ENCODE measurements at places on chromosomes 5 and 9. TPM values are rescaled to one million over a fixed set of nuclear protein-coding genes. Genes with fewer than 3 reads are reported as not detected.

DNA sequence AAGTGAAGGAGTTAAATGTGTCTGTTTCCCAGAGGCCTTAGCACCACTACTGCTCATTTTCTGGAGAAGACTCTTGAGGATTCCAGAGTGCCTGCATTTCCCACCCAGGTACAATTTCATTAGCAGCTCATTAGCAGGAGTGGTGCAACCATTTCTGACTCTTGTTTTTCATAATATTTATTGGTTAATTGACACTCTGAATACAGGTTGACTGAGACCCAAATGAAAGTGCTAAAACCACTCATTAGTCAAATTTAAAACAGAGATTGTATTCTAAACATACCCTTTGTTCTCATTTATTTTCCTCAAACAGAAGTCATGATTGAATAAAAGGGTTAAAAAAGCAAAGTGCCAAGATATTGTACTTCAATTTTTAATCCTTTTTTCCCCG is 134.5 kb downstream of the SIL1 start:
- no peak for DNase-seq

GRCh38 chr5:124823380-124823779 is 76.9 kb upstream of the ZNF608 start:
- DNase-seq = no peak

- no peak for DNase-seq
Measured at GRCh38 chr5:156361436-156362109, 34.6 kb downstream of the SGCD start.

DNA sequence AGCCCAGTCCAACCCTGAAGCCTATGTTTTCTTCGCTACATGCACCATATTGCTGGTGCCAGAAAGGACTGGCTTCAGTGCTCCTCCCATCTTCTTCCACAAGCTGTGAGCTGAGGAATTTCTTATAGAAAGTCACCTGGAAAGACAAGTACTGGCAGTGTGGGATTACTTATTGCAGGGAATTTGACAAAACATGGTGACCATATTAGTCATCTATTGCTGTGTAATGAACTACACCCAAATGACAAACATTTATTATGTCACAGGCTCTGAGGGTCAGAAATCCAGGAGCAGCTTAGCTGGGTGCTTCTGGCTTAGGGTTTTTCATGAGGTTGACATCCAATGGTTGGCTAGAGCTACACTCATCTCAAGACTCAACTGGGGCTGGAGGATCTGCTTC is 75.5 kb downstream of the ENTREP1 start:
- no peak for DNase-seq

GRCh38 chr5:82676661-82677060 is 398.5 kb upstream of the RPS23 start:
- no peak for DNase-seq

DNA sequence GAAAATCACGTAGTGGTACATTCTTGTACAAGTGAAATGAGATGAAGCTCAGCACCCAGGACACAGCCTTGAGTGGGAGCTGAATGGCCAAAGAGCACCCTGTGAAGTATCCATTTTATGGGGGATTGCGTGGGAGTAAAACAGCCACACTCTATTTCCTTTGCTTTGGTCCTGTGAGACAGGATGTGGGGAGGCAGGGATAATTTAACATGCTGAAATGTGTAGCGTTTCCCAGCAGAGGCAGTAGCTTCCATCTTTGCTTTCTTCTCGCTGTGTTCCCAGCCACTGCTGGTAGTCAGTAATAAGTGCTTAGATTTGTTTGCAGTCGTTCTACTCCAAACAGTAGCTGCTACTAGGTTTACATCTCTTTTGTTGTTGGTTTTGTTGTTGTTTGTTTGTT is 4.4 kb downstream of the IL31RA start:
- no peak for DNase-seq

- peak; percentile 97 for DNase-seq
Measured at GRCh38 chr9:134434894-134435506, 108.7 kb downstream of the RXRA start.

Gene LURAP1L
- total RNA-seq = 26.0 TPM

DNA sequence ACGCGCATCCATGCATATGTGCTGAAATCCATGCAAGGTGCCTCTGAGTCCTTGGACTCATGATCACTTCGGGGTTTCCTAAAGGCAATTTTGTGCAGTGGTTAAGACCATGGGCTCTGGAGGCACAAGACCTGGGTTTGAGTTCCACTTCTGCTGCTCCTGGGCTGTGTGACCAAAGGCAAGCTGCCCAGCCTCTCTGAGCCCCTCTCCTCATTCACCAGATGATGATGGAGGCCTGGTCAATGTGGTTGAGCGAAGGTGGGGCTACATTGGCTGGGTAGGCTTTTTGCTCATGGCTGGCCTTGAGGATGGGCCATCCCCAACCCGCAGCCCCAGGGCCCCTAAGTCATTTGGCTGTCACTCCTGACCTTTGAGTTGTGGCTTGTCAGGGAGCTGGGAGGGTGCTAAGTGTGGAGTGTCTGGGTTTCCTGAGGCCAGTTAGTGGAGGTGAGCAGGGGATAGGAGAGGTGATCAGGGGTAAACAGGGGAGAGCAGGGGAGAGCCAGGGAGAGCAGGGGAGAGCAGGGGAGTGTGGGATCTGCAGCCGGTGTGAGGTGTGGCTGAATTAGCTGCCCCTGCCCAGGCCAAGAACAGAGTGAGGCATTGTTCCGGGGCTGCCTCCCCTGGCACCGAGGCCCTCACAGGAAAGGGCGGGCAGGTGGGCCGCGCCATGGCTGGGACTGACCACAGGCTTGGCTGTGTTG is 64.6 kb upstream of the SYNPO start:
- no peak for DNase-seq

Gene KCNT1
- total RNA-seq = 0.23 TPM

Data from suprapubic skin (tissue), 4 donors.